ENCODE measurements at places on chromosomes 11 and 22.

GRCh38 chr11:71284525-71285092 is 32.2 kb upstream of the SHANK2 start:
- DNase-seq = no peak

DNA sequence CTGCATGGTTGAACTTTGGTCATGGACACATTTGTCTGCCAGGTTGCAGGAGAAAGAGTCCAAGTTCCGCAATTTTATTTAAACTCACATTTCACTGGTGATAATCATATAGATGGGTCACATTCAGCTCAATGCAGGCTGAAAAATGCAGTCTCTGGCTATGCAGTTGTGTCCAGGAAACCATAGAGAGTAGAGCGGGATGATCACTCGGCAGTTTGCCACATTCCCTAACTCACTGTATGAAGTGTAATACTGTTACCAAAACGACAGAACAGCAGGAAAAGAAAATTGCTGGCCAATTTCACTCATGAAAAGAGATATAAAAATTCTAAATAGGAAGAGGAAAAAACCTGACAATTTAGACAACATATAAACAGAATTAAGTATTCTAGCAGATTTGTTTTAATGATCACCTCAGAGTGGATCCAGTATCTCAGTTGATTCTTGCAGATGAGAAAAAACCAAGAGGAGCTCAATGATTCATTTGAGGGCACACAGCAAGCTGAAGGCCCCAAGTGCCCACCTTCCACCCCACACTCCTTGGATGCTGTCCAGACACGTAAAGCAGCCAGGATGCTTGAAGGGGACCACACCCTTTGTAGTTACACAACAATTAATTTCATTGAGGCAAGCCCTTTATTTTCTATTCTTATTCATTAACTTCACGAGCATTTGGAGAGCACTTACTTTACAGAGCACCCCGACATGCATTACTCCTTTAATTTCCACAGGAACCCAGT is 422.3 kb downstream of the SOX6 start:
- DNase-seq = no peak

- peak; percentile 28 for DNase-seq
Observed at GRCh38 chr22:29635734-29636357, 32.4 kb downstream of the NF2 start.

GRCh38 chr11:33438301-33438700 is 181.1 kb downstream of the HIPK3 start:
- no peak for DNase-seq

GRCh38 chr22:37183432-37184379 is 4.3 kb downstream of the C1QTNF6 start:
- no peak for DNase-seq

GRCh38 chr11:112715056-112715455 is 246.2 kb upstream of the NCAM1 start:
- DNase-seq = no peak

DNA sequence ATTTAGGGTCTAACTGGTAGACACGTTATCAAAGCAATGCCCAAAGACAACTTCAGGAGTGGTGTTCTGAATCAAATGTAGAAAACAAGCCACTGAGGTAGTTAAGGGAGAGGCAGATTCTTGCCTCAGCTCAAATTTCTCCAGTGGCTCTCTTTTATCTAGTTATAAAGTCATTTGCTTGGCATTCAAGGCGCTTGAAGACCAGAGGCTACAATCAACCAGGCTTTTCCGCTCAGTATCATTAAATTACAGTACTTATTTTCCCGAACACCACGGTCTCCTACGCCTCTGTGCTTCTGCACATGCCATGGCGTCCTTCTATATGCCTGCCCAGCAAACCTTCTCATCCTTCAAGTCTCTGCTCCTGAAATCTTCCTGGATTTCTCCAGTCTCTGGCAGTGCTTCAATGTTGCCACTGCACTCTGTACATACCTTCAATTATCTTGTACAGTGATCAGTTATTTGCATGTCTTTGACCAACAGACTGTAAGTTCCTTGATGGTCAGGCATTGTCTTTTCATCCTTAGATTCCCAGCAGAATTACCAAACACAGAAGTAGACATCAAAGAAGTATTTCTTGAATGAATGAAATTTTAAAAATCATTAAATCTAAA is 1.4 kb downstream of the POGLUT3 start:
- no peak for DNase-seq

DNA sequence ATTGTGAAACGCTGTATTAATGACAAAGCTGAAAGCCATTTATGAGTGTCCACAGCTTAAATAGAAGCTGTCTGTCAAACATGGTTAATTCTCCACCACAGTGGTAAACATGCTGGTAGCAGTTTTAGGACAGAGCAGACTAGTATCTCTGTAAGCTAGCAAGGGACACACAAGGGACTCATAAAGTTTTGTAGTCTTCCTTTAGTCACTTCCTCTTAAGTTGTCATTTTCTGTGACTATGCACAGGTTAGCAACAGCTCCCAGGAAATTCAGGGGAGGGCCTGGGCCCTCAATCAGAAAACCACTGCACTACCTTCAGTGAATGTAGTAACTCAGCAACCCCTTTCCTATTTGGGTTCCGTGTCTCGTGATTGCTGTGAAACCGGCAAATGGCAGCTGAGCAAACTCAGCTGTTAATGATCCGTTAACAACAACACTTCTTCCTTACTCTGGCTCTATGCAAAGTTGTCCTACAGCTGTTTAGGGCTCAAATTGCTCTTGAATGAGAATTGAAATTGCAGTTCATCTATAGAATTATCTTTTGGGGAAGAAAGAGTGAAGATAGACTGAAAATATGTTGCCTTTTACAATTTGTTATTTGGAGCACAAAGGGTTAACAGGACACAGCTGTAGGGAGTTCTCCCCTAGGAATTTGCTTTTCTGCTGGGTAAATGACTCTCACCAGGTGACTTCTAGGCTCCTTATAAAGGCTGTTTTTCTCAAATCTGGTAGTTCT is at the start of gene MMP26:
Gene MMP26 (plus strand): TSS at position 731 of the 736 bp plus-strand sequence.
- peak; percentile 90 for DNase-seq

- no peak for DNase-seq
Observed at GRCh38 chr11:74135127-74135840, 35.5 kb downstream of the C2CD3 start.

DNA sequence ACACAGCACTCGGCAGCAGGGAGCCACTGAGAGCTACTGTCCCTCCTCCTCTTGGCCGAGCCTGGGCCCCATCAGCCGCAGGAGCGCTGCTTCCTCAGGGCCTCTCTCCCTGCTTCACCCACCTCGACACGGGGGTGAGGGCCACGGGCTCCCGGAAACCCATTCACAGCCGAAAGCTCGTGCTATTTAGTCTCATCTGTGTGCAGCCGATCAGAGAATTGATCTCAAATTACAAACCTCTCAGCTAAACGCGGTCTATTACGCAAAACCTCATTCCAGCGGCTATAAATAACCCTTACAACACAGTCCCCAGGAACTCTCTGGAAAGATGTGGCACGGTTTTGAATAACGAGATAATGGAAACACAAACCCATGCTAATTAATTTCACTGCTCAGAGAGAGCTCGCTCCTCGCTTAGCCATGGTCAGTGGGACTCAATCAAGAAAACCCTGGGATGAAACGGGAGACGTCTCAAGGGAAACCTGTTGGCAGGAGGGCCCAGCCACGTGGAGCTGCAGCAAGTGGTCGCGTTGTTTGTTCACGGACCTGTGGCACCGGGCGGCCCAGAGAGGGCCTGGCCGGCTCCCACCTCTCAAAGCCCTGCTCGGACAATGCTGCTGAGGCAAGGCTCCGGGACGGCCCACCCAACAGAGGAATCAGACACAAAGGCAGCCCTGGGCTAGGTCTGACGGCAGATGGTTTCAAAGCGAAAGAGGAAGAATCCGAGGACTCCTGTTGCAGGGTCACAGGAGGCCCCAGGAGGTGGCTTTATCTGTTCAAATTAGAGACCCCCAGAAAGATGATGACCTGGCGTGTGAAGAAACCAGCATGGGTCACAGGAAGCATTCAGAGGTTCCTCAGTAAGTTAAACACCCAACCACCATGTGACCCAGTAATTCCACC is 210.5 kb downstream of the CTTN start:
- DNase-seq = no peak

GRCh38 chr11:31326470-31327148 is 42.9 kb downstream of the DCDC1 start:
- DNase-seq = no peak

- DNase-seq = no peak
Observed at GRCh38 chr22:23361676-23362075, 181.4 kb downstream of the BCR start.

- DNase-seq = no peak
Observed at GRCh38 chr11:19559746-19560145, 152.9 kb upstream of the NAV2 start.

GRCh38 chr11:112175599-112175952 is 264 bp downstream of the BCO2 start:
- DNase-seq = no peak

DNA sequence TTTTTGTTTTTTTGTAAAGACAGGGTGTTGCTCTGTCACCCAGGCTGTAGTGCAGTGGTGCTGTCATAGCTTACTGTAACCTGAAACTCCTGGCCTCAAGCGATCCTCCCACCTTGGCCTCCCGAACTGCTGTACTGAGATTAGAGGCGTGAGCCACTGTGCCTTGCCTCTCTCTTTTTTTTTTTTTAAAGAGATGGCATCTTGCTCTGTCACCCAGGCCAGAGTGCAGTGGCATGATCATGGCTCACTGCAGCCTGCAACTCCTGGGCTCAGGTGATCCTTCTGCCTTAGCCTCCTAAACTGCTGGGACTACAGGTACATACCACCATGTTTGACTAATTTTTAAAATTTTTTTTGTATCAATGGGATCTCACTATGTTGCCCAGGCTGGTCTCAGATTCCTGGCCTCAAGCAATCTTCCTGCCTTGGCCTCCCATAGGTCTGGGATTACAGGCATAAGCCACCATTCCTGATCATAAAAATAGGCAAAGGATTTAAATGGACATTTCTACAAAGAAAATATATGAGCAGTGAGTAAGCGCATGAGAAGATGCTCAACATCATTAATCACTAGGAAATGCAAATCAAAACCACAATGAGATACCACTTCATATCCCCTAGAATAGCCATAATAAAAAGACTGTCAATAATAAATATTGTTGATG is 17.3 kb upstream of the CLNS1A start:
- DNase-seq = no peak

- DNase-seq = no peak
Observed at GRCh38 chr22:30637701-30638114, 2.1 kb downstream of the SLC35E4 start.

DNA sequence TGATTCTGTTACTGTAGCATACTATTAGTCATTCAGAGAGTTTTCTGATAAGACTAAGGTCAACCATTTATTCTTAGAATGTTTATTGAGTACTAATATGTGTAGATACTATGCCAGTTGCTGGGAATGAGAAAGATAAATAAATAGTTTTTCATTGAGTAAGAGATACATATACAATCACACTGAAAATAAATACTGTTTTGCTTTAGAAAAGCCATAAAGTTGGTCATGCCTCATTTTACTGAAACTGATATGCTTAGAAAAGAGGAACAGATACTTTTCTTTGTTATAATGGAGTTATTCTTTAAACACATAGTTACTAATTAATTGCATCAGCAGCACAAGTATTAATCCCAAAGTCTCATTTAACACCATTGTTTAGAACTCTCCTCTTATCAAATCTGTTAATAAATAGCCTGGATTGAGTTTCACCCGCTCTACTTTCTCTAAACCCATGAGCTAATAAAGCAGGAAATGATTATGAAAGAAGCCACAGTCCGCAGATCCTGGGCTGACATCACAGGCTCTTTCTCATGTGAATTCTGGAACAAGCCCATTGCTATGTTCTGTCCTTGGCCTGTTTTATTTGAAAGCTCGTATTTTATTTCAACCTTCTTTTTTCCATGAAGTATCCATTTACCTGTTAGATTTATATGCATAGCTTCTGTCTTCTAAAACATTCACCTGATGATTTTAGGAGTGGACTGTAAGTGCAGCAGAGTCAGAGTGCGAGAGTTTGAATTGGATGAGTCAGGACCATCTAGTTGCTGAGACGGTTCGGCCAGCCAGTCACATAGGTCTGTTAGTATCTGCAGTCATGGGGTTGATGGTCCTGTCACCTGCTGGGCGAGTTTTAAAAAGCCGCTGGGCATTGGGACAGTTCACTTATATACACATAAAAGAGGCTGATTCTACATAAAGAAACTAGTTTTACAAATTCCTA is 35.5 kb downstream of the PIWIL4 start:
- DNase-seq = no peak

DNA sequence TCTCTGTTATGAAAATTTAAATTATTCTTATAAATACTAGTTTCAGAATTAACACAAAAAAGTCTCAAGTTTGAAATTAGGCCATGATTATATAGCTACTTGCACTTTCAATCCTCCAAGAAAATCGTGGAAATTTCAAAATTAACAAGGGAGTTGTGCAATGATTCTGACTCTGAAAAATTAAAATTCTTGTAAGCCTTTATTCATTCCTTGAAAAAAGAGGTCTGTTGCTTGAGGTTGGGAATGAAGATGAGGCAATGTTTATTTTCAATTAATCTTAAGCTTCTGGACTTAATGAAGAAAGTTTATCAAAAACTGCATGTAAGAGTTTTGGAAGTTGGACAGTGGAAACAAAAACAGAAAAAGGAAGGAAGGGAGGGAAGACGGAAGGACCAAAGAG is 128.2 kb upstream of the FIBIN start:
- DNase-seq = no peak

DNA sequence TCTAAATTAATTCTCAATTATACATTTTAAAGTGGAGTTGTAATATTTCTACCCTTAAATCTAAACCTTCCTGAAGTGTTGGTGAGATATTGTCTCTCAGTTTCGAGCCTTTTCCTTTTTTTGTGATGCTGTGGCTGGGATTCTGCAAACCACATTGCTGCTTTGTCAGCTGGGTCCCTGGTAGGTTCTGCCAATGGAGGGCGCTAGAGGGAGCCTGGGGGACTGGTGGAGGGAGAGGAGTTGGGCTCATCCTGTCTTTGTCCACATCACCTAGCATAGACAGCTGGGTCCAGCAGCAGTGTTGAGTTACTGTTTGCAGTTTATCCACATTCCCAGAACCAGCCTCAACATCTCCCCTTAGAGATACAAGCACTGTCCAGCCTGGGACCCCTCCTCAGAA is 41.0 kb downstream of the TRAF6 start:
- DNase-seq = no peak

DNA sequence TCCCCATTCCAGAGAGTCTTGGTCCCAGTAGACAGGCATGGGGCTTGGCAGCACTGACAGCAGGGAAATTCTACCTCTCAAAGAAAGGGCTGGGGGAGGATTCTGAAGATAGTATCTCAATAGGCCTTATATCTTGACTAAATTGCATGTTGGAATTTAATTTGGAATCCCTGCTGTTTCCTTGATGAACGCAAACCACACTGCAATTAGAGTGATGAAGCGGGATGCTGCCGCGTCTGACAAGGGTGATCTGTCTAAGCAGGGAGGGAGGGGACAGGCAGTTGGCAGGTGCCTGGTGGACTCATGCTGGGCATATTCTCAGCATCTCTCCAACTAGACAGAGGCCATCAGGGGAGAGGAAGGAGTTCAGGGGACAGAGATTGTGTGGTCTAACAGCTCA is 48.4 kb downstream of the COMMD9 start:
- no peak for DNase-seq

- no peak for DNase-seq
Observed at GRCh38 chr22:48362721-48363404, 1464.8 kb downstream of the BRD1 start.

Measured in NCI-H2081 treated with DMSO at 0.1 percent for 48 hours (cell line).